ENCODE measurements at places on chromosomes 11 and 22.

- DNase-seq: no peak
Observed at GRCh38 chr11:702462-703461, 3.3 kb upstream of the EPS8L2 start.

DNA sequence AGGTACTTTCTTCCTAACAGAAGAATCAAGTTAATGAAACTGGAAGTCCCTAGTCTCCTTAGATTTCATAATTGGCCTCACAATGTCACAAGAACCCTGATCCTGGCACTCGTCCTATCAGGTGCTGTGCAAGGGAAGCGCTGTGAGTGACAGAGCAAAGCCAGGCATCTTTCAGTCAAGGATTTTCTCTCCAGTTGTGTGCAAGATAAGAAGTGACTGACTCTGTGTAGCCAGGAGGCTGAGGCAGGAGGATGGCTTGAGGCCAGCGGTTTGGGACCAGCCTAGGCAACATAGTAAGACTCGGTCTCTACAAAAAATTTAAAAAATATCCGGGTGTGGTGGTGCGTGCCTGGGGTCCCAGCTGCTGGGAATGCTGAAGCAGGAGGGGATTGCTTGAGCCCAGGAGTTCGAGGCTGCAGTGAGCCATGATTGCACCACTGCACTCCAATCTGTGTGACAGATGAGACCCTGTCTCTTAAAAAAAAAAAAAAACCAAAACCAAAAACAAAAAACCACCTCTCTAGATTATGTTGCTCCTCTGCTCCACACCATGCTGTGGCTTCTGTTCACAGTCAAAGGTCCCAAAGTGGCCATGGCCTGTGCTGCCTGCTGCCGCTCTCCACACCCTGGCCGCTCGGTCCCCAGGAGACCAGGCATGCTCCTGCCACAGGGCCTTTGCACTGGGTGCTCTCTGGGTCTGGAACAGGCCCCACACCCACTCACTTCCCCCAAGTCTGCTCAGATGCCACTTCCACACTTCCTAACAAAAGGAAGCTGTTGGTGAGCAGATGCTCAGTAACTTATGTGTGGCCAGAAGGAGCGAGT is 54.2 kb upstream of the CLDN5 start:
- no peak for DNase-seq

DNA sequence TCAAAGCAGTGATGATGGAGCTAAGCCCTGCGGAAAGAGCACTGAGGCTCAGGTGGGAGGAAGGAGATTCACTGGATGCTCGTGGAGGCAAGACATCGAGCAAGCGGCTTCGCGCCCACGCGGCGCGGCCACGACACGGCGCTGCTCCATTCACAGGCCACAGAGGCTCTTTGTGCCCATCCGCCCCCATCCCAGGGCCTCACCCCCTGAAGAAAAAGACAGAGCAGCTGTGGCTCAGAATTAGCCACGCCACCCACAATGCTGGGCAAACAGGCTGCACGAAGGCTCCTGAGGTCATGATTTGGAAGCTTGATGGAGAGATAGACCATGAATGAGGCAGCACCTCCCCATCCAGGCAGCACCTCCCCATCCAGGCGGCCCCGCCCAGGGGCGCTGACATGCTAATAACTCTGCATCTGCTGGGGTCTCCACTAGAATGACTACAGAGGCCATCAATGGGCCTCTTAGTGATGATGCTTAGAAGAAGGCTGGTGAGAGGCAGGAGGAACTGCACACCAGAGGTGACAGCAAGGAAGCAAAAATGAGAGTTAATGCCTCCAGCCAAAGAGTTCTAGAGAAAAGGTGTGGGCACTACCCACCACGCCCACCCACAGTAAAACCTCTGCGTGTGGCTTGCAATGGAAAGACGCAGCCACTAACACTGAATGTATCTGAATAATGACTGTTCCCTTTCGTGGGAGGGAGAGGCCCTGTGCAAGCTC is 43.5 kb downstream of the MYH9 start:
- DNase-seq: no peak

DNA sequence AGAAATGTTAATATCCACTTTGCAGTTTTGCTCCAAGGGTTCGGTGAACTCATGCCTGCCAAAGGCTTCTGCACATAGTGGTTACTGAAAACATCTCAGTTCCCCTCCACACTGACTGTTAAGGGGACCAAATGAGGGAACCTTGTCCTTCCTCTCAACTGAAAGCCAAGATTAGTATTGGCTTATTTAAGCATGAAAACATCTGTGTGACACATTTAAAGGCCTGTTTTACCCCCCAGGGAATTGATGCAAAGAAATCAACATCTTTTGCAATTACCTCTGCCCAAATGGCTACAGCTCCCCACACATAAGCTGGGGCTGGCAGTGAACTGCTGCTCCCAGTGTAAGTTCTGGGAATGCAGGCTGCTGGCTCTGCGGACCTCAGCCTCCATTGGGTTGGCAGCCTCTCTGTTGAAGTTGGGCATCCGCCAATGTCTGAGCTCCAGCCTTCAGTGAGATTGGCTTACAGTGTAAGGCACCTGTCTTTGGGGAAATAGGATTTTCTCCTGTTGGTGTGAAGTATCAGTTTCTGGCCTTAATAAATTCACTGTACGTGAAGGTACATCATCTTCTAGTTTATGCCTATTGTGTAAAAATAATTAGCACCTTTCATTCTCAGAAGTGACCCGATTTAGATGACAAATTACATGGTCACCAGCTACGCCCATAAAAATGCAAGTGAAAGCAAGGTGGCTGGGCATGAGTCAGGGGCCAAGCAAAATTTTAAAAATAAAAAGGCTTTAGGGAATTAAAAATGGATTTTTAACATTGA is 213.4 kb upstream of the SYN3 start:
- no peak for DNase-seq

DNA sequence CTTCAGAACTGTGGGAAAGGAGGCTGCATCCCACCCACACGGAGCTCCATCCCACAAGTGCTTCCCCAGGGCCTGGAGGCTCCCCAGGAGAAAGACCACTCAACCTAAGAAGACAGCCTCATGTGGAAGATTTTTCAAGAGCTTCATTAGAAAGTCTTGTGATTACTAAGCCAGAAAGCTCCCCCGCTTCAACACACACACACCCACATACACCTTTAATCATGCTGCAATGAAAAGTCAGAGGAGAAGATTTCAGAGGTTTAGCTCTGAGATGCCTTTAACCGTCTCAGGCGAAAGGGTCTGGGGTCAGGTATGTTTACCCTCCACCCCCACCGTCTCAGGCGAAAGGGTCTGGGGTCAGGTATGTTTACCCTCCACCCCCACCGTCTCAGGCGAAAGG is 634.5 kb upstream of the B3GAT1 start:
- DNase-seq: no peak

- no peak for DNase-seq
Observed at GRCh38 chr11:126008956-126009355, 53.7 kb downstream of the CDON start.

DNA sequence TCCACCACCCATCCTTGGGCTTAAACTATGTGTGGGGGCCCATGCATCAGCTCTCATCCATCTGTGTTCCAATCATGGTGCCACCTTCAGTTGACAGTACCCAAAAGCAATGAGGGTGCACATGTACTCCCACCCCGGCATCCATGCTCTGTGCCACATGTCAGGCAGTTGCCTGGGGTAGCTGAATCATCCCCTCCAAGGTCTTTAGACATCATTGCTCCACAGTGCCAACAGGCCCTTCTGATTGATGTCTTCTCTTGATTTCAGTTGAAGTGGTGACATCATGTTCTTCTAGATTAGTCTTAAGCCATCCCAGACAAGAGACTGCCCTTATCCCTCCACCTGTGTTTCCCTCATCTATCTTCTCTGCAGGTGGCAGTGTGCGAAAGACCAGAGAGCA is 42.5 kb downstream of the TMPRSS5 start:
- DNase-seq: no peak

DNA sequence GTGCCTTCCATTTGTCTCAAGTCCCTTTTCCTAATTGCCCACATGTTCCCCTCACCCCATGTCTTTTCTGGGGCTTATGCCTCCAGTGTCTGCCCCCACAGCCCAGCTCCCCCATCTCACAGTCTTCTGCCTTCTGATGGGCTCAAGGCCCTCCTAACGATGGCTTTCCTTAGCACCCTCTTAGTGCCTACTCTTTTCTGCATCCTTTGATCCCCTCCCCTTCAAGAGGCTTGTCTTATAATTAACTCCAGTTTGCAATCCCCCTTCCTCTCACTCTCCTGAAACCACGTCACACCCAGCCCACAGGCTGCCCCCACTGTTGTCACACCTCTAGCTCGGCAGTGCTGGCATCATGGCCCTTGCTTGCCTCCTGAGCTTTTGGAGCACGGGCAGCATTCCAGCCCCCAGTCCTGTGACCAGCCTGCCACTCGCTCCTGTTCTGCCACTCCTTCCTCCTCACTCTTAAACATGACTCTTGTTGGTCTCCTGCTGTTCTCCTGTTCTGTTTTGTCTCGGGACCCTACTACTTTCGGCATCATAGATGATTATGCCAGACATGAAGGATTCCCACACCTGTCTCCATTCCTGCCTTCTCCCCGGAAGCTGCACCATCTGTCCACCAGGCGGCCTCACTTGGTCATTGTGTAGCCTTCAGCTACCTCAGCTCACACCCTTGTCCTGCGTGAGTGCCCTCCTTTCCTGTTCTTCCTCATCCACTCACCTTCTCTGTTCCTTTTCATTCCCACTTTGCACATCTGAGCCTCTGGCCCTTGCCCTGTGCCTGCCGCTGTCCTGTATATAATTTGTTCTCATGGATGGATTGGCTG is 26.1 kb downstream of the UBE2L3 start:
- no peak for DNase-seq

DNA sequence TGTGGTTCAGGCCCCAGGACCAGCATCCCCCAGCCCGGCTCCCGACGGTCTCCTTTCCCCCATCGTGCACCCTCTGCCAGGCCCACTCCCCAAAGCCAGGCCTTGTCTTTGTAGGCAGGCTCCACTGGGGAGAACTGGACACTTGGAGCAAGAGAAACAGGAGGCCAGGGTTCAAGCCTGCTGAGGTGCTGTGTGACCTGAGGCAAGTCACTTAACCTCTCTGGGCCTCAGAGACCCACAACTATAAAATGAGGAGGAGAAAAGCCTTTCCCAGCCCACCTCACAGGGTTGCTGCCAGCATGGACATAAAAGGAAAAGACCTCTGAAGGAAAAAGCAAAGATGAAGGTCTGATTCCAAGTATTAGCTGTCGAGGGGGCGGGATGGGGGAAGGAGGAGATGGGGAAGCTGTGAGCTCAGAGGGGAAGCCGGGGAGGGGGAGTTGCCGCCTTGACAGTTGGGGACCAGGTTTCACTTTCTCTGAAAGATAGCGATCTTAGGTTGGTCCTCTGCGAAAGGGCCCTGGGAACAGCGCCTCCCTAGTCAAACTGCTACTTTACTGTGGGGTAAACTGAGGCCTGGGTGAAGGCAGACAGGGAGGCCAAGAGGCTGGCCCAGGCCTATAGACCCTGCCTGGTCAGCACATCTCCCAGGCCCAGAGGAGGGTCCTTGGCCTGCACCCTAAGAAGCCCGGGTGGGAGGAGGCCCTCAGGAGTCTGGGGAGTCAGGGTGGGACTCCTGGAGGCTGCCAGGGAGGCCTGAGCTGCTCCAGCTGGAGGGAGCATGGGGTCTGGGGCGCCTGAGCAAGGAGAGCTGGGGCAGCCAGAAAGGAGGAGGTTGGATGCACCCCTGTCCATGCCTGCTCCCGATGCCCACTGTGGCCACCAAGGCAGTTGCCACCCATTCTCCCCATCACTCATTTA is 991 bp upstream of the OSM start:
- no peak for DNase-seq

DNA sequence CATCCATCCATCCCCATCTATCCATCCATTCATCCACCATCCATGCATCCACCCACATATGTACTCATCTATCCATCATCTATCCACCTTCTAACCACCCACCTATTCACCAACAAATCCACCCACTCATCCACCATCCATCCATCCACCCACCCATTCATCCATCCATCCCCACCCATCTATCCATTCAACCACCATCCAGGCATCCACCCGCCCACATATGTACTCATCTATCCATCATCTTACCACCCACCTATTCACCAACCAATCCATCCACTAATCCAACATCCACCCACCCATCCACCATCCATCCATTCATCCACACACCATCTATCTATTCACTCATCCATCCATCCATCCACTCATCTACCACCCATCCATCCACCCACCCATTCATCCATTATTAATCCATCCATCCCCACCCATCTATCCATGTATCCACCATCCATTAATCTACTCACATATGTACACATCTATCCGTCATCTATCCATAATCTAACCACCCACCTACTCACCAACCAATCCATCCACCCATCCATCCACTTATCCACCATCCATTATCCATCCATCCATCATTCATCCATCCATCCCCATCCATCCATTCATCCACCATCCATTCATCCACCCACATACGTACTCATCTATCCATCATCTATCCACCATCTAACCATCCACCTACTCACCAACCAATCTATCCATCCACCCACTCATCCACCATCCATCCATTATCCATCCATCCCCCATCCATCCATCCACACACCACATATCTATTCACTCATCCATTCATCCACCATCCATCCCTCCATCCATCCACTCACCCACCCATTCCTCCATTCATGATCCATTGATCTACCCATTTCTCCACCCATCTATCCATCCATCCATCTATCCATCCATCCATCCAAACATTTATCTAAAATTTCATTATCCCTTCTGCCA is 940.0 kb downstream of the BRD1 start:
- DNase-seq: no peak

GRCh38 chr11:27388001-27388400 is 25.0 kb upstream of the CCDC34 start:
- DNase-seq: no peak

GRCh38 chr11:124740277-124740882 is 638 bp downstream of the NRGN start:
- DNase-seq: no peak

DNA sequence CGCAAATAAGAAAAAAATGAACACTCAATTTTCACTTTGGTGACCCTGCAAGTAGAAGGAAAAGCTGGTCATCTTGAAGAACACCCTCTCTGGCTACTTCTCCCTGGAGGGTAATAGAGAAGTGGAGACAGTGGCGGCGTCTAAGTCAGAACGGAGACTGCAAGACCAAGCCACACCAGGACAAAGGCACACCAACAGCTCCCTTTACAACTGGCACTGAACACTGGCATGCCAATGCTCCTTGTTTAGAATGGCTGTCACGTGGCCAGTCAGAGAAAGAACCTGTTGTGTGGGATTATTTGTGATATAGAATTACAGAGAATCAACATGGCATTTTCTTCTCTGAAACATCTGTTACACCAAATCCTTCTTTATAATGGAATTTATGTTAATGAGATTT is 61.3 kb upstream of the YPEL1 start:
- DNase-seq: no peak

GRCh38 chr22:37172266-37173245 is 15.5 kb downstream of the C1QTNF6 start:
- no peak for DNase-seq

GRCh38 chr11:12691473-12691872 is 17.3 kb downstream of the TEAD1 start:
- DNase-seq: no peak

GRCh38 chr22:35904336-35904692 is 124.3 kb downstream of the RBFOX2 start:
- DNase-seq: no peak

- no peak for DNase-seq
Observed at GRCh38 chr11:134377876-134378275, 34.2 kb downstream of the B3GAT1 start.

GRCh38 chr11:125162743-125163142 is 1.8 kb upstream of the PKNOX2 start:
- DNase-seq: no peak
